ENCODE measurements at places on chromosomes 2 and 18.

- DNase-seq: peak; percentile 69
Measured at GRCh38 chr18:37430357-37431076, 135.1 kb downstream of the CELF4 start.

DNA sequence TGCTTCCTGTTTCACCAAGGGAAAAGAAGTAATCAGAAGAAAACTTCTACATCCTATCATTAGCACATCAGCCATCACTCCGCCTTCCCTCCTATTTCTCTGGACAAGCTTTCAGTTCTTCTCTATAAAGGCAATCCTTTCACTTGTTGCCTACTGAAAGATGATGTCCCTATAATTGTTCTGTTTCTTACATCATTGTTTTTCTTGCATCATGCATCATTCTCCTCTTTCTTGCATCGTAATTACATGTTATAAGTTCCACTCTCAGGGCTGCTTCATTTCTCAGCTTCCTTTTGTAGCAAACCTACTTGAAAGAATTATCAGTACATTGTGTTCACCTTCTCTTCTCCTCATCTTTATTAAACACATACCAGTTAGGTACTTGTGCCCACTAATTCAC is 7.2 kb downstream of the SLC30A6 start:
- no peak for DNase-seq

DNA sequence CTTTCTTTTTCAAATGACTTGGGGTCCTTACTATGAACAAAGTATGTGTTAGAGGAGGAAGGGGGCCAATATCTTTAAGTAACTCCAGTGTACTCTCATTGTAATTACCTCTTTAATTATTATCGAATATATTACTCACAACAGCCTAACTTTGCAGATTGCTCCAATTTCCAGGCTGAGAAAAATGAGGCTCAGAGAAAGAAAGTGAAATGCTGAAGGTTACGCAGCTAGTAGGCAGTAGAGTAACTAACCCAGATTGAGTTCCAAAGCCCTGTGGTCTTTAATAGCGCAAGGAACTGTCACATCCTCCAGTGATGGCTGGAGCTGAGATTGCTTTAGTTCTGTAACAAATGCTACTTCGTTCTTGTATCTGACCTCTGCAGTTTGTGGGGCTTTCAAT is 2.2 kb upstream of the GYPC start:
- DNase-seq: peak; percentile 73

GRCh38 chr2:145292166-145292565 is 772.2 kb upstream of the ZEB2 start:
- no peak for DNase-seq

- DNase-seq: no peak
Measured at GRCh38 chr18:23276451-23276850, 141.2 kb downstream of the CABLES1 start.

- DNase-seq: no peak
Measured at GRCh38 chr2:239507576-239508258, 106.9 kb upstream of the HDAC4 start.

DNA sequence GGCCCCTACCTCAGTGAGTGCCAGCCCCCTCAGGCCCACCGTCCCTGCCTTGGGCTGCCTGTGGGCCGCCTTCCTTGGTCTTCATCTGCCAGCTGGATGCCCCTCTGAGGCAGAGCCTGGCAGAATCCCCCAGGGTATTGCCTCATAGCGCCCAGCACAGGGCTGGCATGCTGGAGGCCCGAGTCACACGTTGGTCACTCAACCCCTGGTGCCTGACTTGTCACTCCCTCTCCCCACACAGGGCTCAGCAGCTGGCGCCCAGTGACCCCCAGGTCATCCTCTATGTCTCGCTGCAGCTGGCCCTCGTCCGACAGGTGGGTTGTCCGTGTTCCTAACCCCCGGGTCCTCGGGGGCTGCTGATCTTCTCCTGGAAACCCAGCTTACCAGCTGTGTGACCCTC is 108.4 kb upstream of the MCFD2 start:
- no peak for DNase-seq

DNA sequence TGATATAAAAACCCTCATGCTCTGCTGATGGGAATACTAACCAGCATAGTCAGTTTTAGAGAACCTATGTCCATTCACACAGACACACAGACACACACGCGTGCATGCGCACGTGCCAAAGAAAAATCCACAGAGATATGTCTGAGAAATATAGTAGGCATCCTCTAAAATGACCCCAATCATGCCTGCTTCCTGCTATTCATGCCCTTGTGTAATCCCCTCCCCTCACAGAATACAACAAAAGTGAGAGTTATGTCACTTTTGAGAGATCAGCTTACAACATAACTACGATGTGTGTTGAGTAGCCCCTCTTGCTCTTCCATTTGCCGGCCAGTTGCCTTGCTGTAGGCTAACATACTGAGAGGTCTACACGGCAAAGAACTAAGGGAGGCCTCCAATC is 121.3 kb downstream of the DYM start:
- no peak for DNase-seq

All from lung (tissue), 17 donors.